ENCODE measurements at places on chromosomes 7 and 10. TPM values are rescaled to one million over a fixed set of nuclear protein-coding genes. Genes with fewer than 3 reads are reported as not detected.
A peak's percentile ranks its signal among the peaks of the same experiment; 100 is the strongest.

DNA sequence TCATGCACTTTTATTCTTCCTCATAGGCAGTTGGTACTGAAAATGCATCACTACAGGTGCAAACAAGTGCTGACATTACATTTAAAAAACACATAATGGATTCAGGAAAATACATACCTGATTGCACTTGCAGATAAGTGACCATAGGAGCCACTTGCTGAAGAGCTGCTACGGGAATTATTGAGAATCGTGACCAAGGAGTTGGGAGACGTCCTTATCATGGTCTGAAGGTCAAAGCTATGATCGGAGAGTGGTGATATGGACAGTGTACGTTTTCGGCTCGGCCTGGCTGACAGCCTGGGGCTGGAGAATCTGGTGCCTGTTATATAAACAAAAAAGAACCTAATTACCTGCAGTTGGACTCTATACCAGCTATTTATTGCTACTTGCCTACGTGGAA lies 197.1 kb downstream of the GLI3 start:
- no peak for DNase-seq

DNA sequence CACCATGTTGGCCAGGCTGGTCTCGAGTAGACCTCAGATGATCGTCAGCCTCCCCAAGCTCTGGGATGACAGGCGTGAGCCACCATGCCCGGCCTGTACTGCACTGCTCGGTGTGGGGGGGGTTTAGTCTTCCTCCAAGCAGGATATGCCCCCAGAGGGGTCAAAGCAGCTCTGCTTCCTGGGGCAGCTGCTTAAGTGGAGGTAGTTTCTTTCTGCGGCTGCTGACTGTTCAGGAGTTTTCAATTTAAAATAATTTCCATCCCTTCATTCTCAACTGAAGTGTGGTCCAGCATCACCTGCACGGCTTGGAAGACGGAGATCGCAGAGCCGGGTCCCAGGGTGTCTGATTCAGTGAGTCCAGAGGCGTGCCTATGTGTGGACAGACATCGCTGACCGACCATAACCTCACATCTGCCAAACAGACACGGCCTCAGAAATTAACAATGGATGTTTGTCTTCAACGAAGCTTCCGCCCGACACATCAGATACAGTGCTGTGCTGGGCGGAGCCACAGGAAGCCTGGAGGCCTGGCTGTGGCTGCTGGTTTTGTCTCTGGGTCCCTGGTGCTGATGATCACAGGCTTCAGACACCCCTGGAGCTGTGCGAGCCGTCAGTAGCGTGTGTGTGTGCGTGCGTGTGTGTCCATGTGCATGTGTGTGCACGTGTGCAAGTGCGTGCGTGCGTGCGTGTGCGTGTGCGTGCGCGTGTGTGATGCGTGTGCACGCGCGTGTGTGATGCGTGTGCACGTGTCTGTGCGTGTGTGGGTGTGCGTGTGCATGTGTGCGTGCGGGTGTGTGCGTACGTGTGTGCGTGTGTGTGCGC lies 226.5 kb upstream of the PITRM1 start:
- peak; percentile 96 for DNase-seq

- DNase-seq, result peak; percentile 41
Measured at GRCh38 chr10:22655312-22655981, 58.9 kb downstream of the PIP4K2A start.

DNA sequence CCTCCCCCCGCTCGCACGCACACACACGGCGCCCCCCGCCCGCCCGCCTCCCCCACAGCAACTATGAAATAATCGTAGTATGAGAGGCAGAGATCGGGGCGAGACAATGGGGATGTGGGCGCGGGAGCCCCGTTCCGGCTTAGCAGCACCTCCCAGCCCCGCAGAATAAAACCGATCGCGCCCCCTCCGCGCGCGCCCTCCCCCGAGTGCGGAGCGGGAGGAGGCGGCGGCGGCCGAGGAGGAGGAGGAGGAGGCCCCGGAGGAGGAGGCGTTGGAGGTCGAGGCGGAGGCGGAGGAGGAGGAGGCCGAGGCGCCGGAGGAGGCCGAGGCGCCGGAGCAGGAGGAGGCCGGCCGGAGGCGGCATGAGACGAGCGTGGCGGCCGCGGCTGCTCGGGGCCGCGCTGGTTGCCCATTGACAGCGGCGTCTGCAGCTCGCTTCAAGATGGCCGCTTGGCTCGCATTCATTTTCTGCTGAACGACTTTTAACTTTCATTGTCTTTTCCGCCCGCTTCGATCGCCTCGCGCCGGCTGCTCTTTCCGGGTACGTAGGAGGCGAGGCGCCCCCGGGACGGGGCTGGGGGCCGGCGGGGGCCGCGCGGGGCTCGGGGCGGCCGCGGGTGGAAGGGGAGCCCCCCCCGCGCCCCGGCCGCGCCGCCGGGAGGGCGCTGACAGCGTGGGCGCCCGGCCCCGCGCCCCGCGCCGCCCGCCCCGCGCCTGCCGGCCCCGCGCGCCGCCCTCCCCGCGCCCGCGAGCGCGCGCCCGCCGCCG lies 441 bp downstream of the BMI1 start:
- peak; percentile 74 for DNase-seq

DNA sequence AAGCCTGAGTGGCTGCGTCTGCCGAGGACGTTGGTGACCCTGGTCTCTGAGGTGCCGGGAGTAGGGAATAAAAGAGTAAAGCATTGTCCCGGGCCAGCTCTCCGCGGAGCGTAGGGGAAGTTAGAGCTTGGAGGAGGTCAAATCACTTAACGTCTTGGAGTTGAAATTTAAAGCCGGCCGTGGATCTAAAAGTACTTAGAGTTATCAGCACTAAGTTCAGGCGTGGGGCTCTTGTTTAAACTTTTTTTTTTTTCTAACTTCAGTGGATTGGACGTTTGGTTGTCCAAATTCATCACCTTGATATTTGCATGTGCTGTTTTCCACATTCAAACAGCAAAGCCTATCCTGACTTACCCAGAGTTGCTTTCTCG lies 700 bp downstream of the NIPSNAP2 start:
- no peak for DNase-seq

- DNase-seq, result no peak
Measured at GRCh38 chr10:1553951-1554350, 183.4 kb downstream of the ADARB2 start.

GRCh38 chr7:39493934-39494333 lies 72.3 kb upstream of the YAE1 start:
- no peak for DNase-seq

DNA sequence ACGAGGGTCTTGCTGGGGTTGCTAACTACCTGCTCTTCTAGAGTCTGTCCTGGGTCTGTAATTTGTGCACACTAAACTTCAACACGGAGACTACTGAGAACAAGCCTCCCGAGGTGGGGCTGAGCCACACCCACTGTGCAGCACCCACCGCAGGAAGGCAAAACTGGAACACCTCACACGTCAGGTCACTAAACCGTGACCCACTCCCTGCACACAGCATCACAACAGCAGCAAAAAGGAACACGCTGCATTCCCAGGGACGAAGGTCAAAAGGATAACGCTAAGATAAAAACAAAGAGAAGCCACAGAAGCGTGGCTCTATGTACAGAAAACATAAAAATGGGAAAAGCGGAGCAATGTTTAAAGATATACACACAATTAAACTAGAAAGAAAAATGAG lies 170.1 kb downstream of the MAD1L1 start:
- DNase-seq, result no peak

DNA sequence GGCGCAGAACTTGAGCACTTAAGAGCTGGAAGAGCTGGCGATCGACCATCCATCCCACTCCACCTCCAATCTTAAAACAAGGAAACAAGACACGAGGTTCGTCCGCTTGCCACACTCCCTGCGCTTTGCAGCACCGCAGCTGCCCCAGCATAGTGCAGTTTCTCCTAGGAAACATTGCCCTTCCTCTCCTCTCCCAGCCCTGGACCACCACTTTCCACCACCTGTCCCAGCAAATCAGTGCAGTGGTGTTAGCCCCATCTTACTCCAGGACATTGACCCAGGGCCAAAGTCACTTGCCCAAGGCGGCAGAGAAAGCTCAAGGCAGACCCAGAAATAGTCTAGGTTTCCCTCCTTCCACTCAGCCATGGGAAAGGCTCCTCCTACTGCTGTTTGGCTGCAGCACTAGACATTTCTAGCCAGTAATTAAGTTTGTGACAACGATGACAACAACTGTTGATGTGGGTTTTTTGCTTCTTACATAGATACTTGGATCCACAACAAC lies 1.5 kb upstream of the PARD3 start:
- DNase-seq, result no peak

DNA sequence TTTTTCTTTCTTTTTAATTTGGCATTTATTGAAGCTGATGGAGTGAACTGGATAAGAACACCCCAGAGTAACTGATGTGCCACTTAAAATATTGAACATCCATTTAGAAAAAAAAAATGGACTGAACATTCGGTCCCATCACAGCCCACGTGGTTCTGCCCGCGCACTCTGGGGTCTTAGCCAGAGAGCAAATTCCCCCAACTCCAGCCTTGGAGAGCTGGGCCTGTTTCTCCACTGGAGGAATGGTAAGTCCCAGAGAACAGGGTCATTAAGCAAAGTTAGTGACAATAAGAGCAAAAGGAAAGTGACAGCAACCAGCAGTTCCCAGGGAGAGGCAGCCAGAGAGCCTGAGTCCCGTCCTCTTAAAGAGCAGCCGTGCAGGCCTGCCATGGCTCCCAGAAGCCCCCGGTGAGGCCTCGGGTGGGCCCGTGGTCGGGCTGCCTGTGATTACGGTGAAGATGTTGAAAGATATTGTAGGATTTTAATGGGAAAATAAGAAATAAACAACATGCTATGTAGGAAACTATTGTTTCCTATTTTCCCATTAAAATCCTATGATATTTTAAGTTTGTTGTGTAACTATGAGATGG lies 487.9 kb upstream of the MKI67 start:
- DNase-seq, result no peak

DNA sequence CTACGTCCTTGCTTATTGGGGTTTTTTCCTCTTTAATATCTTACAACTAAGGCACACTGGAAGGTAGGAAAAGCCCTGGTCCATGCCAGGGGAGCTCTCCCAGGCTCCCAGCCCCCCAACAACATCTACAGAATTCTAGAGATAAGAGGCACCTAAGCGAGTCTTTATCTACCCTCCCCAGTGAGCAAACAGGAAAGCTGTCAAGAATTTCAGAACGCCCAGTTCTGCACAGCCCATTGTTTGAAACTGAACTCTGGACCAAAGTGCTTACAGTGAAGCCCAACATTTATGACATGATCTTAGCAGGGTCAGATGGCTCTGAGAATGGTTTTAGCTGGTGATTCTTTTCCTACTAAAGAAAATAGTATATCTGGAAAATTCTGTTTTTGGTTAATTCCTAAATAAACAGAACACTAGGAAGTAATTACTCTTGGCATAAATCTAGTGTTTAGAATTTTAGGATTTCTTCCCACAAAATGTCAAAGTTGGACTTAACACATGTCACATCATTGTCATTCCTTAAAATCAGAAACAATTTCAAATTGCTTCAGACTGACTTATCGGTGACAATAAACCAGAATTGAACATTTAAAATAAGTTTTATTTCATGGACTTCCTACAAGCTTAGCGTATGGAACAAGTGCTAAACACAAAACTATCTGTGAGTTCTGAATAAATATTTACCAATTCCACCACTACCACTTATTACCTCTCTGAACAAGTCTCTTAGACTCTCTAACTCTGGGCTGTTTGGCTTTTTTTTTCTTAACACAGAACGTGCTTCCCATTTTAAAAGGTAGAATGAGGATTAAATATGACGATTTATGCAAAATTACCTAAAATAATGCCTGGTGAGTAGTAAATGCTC lies 31.3 kb upstream of the RNF32 start:
- peak; percentile 81 for DNase-seq

DNA sequence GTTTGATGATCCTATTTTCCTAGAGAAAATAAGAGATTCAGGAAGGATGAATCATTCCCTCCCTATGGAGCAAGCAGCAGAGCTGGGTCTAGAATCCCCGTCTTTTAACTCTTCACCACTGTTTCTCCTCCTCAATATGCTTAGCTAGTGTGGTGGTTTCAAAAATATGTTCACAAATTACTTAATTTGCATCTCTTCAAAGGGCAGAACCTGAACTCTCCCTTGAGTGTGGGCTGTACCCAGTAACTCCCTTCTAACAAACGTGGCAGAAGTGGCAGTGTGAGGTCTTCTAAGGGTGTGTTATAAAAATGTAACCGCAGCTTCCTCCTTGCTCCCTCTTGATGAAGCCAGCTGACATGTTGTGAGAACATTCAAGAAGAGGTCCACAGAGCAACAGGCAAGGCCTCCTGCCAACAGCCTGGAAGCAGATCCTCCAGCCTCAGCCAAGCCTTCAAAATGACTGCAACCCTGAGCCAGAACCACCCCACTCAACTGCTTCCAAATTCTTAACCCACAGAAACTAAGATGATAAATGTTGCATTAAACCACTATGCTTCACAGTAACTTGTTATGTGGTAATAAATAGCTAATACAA lies 36.6 kb downstream of the SRPK2 start:
- peak; percentile 68 for DNase-seq

DNA sequence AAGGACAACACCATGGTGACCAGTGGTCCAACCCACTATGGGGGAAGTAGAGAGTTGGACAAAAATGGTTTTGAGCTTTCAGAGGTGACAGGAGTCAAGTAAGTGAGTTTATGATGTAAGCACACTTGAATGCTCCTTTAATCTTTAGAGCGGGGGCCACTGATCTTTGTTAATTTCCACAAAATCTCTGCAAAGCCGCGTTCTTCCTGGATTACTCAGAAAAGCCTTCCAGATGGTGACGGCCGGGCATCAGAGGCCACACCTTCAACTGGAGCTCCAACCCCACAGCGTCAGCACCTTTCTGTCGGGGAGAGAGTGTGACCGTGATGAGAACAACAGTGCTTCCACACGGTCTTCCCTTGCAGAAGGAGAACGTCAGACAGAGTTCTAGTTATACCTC lies 35.2 kb upstream of the KLF6 start:
- DNase-seq, result no peak

- no peak for DNase-seq
Measured at GRCh38 chr7:109322833-109323232, 753.2 kb downstream of the DNAJB9 start.

DNA sequence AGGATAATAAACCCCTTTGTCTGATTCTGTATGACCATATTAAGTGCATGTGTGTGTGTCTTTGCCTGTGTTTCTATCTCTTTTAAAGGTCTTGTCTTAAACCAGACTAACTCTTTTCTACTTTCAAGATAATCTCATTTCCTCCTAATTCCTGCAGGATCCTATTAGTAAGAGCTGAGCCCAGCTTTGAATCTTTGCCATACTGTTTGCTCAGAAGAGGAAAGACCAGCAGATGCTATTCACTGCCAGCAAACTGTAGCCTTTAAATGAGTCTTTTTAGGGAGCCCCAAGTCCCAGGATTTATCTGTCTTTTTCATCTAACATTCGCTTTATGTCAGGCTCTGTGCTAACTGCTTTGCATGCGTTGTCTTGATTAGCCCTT lies 2.9 kb downstream of the GPR158 start:
- DNase-seq, result no peak

DNA sequence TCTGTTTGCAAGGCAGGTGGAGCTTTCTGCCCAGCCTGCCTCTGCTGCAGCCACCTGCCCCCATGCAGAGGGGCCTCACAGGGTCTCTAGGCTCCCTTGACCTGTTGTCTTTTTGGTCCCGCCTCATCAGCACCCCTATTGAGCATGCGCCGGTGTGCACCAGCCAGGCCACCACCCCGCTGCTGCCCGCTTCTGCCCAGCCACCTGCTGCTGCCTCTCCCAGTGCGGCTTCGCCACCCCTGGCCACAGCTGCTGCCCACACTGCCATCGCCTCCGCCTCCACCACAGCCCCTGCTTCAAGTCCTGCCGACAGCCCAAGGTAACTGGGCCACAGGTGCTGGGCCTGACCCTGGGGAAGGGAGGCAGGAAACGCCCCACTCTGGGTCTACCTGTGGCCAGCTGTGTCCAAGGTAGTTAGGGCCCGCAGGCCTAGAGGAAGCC lies 38.1 kb downstream of the LDB3 start:
- DNase-seq, result no peak

GRCh38 chr10:14836208-14836607 lies 1.6 kb downstream of the CDNF start:
- no peak for DNase-seq

PTN gene
- not detected for total RNA-seq

TAS2R4 gene
- 0.51 TPM for total RNA-seq

ANXA8 gene
- total RNA-seq, result not detected

CLEC5A gene
- total RNA-seq, result not detected

Data from dermis microvascular lymphatic vessel endothelial cell (primary cell).